ENCODE measurements at places on chromosomes 2 and 18. TPM values are rescaled to one million over a fixed set of nuclear protein-coding genes. Genes with fewer than 3 reads are reported as not detected.

CNTNAP5 gene
- total RNA-seq, result 0.12 TPM

ABCG5 gene
- not detected for total RNA-seq

STPG4 gene
- total RNA-seq, result 0.49 TPM

MOCOS gene
- 14.5 TPM for total RNA-seq

SCN3A gene
- total RNA-seq, result not detected

TUBA4B gene
- not detected for total RNA-seq

MGAT5 gene
- total RNA-seq, result 34.4 TPM
